ENCODE measurements at places on chromosomes 6 and 20. TPM values are rescaled to one million over a fixed set of nuclear protein-coding genes. Genes with fewer than 3 reads are reported as not detected.

DNA sequence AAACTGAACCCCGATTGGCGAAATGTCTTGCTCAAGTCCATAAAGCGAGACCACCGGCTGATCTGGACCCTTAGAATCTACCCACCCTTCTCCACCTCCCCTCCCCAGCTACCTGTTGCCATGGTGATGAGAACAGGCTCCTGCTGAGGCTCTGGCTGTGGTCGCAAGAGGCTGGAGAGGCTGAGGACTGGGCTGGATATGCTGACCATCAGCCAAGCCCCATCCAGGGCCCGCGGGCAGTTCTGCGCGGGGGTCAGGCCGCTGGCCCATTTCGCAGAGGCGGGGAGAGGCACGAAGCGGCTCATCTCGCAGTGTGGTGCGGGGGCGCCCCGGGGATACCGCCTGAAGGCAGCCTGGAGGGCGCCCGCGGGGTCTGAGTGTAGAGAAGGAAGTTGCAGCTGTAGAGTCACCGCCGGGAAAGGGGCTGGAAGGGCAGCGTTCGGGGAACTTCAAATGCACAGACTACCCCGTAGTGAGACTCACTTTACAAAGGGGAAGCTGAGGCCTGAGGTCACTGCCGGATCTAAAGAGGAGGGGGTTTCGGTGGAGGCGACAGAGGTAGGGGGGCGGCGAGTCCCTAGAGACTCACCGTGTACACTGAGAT lies 671 bp downstream of the TAPBP start:
- DNase-seq, result no peak

DNA sequence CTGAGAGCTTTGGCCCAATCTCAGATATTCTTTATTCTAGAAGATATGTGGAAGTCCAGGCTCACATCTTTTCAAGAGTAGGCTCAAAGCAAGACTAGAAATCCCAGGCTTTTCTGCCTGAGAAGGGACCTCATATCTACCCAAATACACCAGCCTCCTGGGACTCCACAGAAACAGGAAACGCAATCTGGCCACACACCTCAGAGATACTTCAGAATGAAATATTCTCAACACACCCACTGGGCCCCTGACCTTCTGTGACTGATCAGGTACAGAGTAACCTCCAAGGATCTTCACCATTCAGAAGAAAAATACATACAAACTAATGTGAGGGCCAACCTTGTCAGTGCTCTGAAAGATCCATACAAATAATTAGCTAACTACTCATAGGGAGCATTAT lies 183.2 kb downstream of the HIVEP2 start:
- DNase-seq, result no peak

PCK1 gene
- not detected for total RNA-seq

GRCh38 chr6:73372516-73372915 lies 2.8 kb upstream of the OOEP start:
- DNase-seq, result no peak

DNA sequence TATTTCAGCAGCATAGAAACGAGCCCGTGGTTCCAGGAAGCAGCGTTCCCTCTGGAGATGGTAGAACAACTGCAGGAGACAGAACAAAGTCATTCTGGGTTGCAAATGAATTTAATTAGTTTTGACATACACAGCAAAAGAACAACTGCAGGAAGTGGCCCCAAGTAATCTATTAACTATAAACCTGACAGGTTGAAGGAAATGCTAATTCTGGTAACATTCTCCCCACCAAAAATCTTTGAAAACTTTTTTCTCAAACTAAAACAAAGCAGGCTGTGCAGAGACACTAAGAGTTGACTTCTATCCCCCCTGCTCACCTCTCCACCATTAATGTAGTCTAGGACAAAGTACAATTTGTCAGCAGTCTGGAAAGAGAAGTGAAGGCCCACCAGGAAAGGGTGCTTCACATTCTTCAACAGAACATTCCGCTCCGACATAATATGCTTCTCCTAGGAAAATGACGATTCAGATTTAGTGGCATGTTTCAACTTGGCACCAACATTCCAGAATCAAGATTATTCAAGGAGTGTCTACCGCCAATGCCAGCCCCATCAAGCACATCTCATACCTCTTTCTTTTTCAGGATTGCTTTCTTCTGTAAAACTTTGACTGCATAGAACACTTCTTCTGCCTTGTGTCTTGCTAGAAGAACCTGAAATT lies 120.4 kb upstream of the SLC2A12 start:
- DNase-seq, result no peak

- no peak for DNase-seq
Observed at GRCh38 chr6:18242062-18242851, 22.1 kb downstream of the DEK start.

DNA sequence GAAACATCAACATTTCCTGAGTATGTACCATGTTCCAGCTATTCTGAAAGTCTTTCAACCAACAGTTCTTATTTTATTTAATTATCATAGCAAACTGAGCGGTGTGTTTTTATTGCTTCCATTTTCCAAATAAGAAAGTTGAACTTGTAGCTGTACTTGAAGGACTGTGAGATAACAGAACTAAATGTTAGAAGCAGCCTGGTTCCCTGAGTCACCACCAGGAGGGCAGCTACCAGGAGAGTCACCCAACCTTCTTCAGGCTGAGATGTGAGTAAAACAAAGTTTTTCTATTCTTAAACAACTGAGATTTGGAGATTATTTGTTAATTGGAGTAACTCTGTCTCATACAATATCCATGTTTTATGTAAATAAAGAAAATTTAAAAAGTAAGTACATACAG lies 403.4 kb downstream of the PKHD1 start:
- DNase-seq, result no peak

UFL1 gene
- 15.3 TPM for total RNA-seq

GRCh38 chr6:25251426-25251825 lies 27.7 kb upstream of the CARMIL1 start:
- no peak for DNase-seq

SIRPA gene
- 35.6 TPM for total RNA-seq

KHDC1L gene
- not detected for total RNA-seq

FOXP4 gene
- total RNA-seq, result 10.7 TPM

SLC17A9 gene
- 22.9 TPM for total RNA-seq

DNA sequence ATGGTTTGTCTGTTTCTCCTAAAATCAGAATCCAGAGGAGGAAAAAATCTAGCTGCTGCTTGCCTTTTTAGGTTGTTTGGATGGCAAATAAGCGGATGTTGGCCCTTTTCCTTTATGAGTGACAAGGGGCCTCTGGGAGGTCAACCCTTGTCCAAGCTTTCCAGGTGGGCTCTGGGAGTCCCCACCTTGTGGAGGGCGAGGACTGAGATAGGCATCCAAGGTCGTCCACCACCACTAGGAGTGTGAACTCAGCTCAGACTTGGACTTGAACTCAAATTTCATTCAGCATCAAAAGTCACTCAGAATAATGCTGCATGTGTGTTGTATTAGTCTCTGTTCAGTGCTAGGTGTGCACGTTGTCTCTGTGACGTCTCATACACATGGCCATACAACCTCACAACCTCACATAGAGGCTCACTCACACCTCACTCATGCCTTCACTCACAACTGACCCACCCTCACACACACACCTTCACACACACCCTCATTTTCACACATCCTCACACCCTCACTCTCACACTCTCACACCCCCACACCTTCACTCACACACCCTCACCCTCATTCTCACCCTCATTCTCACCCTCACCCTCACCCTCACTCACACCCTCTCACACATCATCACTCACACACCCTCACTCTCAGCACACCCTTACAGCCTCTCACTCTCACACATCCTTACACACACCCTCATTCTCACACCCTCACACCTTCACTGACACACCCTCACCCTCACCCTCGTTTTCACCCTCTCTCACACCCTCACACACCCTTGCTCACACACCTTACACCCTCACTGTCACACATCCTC lies 18.0 kb downstream of the DYNLT1 start:
- no peak for DNase-seq

MAP7 gene
- 0.82 TPM for total RNA-seq

- DNase-seq, result no peak
Observed at GRCh38 chr20:17650301-17651128, 31.5 kb downstream of the RRBP1 start.

DNA sequence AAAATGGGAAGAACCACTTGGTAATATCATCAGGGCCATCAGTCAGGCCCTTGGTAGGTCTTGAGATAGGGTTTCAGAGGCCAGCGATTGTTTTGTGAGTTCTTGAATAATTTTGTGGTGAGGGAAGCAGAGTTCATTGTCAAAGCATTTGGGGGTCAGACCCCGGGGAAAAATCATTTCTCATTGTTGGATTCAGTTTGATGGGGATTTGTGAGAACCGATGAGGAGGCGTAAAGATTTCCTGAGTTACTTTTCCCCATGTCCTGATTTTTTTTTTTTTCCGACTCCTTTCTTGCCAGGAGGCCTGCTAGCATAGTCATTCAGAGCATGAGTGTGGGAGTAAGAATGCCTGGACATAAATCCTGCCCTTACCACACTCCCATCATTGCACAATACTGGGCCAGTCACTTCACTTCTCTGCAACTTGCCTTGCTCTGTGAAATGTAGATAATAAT lies 60.3 kb downstream of the TSHZ2 start:
- DNase-seq, result no peak

DNA sequence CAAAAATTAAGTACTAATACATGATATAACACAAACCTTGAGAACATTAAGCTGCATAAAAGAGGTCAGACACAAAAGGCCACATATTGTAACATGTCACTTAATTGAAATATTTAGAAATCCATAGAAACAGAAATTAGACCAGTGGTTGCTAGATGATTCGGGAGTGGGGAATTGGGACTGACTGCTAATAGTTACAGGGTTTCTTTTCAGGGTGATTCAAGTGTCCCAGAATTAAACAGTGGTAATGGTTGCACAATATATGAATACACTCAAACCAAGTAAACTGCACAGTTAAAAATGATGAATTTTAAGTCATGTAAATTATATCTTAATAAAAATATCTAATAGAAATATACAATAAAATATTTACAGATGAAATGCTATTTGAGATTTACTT lies 174.5 kb downstream of the WDR27 start:
- no peak for DNase-seq

DNA sequence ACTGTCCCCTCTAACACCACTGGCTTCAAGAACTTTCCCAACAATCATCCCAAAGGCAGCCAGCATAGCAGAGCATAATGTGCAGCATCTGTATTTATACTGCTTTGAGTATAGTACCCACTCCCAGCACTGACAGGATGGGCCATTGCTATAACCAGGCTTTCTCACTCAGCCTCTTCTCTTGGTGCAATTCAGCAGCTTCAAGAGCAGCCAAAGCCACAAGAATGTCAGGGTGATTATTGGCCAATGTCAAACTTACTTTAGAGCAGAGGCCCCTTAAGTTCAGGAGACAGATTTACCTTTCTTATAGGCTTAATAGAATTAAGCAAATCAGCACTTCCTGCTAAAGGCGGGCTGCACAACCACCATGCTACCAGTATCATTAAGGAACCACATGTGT lies 232.4 kb upstream of the RSPO3 start:
- DNase-seq, result no peak

KCNK15 gene
- total RNA-seq, result not detected

HCRTR2 gene
- not detected for total RNA-seq

DNA sequence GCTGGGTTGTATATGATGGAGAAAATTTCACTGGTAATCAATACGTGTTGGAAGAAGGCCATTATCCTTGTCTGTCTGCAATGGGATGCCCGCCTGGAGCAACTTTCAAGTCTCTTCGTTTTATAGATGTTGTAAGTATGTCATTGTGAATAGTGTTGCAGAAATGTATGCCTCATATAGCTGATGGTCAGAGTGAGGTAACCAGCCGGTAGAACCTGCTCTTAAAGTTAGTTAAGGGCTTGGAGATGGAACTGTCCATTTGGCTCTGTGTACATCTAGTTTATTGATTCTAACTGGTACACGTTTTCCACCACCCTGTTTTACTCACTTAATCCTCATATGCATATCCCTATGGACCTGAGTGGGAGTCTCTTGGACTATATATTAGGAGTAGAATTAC lies 73.5 kb downstream of the RTN4IP1 start:
- DNase-seq, result no peak

NNAT gene
- total RNA-seq, result 13.8 TPM

DNA sequence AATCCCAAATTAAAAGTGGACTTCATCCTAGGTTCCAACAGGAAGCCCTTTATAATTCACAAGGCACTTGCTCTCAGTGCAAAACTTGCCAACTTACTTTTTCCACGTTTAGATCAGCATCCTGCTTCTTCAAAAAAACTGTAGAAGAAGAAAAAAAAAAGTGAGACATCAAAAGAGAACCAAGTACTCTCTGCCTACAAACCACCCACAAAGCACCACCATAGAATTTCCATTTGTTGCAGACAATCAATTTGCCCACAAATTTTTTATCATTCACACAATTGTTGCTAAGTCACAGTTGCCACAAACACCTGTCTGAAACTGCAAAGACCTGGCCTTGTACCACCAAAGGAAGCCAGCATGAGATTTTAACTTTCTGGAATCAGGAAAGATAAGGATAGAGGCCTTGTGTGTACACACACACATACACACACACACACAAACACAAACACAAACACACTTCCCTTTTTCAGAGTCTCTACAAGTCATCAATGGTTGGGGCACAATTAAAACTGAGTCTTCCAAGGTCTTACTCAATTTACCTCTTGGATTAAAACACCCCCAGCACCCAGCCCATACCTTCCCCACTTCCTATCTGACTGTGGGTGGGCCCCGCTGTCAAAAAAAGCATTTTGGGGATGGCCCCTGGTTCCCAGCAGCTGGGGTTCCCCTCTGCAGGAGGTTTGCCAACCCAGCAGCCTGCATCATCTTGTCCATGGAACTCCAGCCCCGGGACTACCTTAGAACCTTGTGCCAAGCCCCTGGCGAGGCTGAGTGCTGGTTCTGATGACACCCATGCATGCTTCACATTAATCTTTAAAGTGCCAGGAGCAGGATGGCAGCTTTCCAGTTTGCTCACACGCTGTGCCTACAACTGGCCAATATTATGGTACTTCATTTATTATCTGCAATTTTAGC lies 26.5 kb downstream of the FYN start:
- DNase-seq, result no peak

DNA sequence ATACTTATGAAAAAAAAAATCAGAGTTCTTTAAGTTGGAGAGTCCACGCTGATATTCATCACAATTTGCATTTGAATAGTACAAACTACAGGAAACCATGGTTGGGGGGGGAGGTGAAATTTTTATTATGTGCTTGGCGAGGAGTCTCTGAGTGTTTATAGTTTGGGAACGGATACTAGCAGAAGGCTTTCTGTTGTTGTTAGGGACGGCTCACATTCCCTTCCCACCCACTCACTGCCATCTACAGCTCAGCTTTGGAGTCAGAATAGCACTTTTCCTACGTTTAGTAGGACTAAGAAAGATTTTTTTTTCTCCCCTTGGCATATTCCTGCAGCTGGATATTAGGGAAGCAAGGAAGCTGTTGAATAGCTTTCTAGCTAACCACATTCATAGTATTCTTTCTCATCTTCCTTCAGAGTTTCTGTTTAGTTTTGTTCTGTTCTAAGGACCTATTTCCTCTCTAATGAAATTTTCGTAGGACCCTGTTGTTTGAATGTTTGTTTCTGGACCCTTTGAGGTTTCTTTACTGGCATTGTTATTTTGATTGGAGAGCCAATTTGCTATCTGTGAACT lies 235.1 kb upstream of the ZNF217 start:
- peak; percentile 80 for DNase-seq

- no peak for DNase-seq
Observed at GRCh38 chr6:137989664-137990063, 117.6 kb downstream of the PERP start.

Data from glomerular endothelial cell (primary cell).